Endothelial cell (in vitro differentiated cells): ENCODE measurements at places on chromosomes 4 and X.

DNA sequence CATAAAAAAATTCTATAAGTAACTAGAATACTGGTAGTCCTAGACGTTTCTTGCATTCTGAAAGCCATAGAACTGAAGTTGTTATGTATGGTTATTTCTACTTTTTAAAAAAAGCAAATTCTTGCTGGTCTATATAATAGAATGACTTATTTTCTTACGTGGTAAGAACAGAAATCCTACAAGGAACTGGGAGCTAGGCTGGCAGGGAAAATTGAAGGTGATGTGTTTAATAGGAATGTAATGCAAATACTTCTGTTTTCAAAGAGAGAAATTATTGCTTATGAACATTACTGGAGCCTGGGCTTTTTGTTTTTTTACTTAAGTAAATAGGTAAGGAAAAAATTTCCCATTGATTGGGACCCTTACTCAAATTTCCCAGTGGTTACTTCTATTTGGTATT lies 8.9 kb downstream of the CCNA2 start:
- no peak for DNase-seq

GRCh38 chrX:18578546-18578945 lies 93.4 kb downstream of the RS1 start:
- no peak for DNase-seq

GRCh38 chr4:10687526-10687925 lies 3.0 kb upstream of the CLNK start:
- DNase-seq, result no peak

GRCh38 chr4:75715105-75715799 lies 9.1 kb upstream of the USO1 start:
- no peak for DNase-seq

- no peak for DNase-seq
Observed at GRCh38 chrX:30892591-30892990, 3.5 kb upstream of the TAB3 start.
